ENCODE measurements at places on chromosomes 1 and 21.
A peak's percentile ranks its signal among the peaks of the same experiment; 100 is the strongest.

DNA sequence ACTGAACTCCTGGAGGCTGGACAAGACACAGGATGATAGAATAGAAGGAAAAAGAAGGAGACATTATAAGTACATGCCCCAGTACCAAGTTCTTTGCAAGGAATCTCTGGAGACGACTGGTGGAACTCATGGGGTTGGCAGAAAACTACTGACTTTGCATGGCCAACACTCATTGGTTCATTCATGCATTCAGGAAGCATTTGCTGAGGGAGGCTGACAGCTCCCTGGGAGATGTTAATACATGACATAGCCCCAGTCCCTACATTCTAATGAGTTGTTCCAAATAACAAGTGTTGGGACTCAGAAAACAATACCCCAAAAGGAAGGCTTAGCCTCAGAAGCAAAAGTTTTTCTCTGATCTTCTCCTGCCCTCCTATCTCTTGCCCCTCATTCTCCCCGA is 172.8 kb upstream of the IRF2BP2 start:
- DNase-seq = peak; percentile 18

- DNase-seq = peak; percentile 48
These were observed 28.7 kb downstream of the PTGFR start for GRCh38 chr1:78519446-78519845.

GRCh38 chr1:226436472-226436854 is 28.6 kb upstream of the PARP1 start:
- no peak for DNase-seq

DNA sequence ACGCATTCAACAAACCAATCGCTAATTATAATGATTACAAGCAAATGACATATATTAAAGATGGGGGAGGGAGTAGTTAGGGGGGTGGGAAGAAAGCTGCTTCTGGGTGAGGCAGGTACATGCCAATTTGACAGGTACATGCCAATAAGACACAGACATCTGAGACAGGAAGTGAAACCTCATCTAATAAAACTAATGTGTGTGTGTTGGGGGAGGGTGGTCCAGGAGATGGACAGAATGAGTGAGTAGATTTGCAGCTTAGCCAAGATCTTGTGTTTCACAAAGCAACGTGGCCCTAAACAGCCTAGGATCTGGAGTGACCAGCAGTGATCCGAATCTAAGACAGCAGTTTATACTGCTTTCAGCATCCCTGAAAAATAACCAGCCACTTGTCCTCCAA is 10.8 kb downstream of the CFAP45 start:
- no peak for DNase-seq

GRCh38 chr1:212650228-212650627 is 41.7 kb downstream of the ATF3 start:
- DNase-seq = no peak
